Stimulated activated CD8-positive, alpha-beta memory T cell treated with anti-CD3 and anti-CD28 coated beads, Interleukin-4, amount 100 ng/mL, for 1 hour (primary cell): ENCODE measurements at places on chromosomes 11 and 22.
A peak's percentile ranks its signal among the peaks of the same experiment; 100 is the strongest.

DNA sequence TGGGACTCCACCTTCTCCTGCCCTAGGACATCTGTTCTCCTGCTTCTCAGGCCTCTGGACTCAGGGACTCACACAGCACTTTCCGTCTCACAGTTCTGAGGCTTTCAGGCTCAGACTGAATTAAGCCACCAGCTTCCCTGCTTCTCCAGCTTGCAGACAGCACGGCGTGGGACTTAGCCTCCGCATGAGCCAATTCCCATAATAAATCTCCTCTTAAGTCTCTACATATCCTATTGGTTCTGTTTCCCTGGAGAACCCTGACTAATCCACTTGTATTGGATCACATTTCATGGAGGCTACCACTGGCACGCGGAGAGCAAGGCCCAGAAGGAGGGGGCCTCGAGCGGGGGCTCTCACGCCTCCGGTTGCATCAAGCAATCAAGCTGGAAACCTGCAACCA lies 1313.6 kb downstream of the TBC1D22A start:
- DNase-seq = no peak

GRCh38 chr22:48477031-48477721 lies 1350.5 kb downstream of the BRD1 start:
- no peak for DNase-seq

DNA sequence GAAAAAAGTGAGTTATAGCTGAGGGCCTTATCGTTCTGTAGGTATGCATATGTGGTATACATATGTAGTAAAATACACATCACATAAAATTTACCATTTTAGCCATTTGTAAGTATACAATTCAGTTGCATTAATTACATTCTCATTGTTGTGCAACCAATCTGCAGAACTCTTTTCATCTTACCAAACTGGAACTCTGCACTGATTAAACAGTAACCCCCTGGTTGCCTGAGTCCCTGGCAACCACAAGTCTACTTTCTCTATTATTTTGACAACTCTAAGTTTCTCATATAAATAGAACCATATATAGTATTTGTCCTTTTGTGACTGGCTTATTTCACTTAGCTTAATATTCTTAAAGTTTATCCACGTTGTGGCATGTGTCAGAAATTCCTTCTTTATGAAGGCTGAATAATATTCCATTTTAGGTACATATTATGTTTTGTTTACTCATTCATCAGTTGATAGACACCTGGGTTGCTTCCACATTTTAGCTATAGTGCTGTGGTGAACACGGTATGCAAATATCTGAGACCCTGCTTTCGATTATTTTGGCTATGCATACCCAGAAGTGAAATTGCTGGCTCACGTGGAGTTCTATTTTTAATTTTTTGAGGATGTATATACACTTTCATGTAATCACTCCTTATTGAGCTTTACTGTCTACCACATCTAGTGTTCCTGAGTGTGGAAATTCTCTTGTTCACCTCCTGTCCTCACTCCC lies 1.6 kb upstream of the DDX10 start:
- no peak for DNase-seq

DNA sequence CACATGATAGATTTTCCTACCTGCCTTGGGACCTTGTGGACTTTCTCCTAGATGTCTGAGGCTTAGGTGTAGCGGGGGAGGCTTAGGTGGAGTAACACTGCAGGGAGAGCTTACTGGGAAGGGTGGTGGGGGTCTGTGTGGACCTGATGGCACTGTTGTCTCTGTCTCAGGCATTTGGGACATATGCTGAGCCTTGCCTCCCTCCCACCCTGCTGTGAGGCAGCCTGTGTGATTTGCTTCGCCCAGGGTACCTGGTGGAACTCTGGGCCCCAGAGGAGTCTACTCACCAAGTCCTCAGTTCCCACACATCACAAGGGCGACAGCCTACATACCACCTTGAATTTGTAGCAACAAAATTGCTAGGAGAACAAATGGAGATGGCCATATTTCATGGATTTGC lies 80.7 kb downstream of the CEP164 start:
- DNase-seq = no peak

DNA sequence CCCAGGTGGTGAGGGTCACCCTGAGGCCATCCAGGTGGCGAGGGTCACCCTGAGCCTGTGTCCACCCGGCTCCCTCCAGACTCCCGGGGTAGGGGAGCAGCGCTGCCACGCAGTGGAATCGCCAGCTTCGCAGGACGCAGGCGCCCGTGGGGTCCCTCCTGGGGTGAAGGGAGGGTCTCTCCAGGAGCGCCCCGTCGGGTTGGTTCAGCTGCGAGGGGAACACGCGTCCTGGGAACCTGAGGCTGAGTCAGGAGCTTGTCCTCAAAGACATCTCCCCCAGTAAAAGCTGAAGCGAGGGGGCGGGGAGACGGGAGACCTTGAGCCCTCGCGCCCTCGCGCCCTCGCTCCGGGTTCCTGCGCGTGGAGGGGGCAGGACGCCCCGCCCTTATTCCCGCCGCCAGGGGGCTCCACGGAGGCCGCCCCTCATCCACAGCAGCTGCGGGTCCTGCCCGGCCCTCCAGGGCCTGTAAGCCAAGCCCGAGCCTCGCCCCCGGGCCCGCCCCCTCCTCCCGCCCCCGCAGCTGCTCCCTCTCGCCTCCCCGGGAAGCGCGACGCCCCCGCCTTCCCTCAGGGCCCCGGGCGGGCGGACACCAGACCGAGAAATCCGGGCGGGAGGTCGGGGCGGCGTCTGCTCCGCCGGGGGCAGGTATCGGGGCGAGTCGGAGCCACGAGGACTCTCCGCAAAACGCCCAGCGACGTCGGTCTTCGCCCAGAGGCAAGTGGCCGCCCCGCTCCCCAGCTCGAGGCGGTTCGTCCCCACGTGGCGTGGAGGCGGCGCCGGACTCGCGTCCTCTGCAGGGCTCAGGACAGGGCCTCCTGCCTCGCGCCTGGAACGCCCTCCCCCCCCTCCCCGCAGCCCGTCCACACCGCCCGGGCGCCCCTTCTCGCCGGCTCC lies 22.8 kb downstream of the PIM3 start:
- DNase-seq = no peak

DNA sequence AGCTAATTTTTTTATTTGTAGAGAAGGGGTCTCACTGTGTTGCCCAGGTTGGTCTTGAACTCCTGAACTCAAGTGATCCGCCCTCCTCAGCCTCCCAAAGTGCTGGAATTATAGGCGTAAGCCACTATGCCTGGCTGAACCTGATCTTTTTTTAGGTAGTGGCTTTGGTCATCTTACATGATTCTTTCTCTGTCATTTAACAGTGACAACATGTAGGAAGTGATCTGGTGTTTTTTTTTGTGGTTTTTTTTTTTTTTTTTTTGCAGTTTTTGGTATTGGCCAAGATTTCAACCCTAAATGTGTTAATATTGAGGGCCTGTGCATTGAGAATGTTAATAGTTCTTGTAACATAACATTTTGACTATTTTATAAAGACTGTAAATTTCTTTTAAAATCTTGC lies 8.0 kb upstream of the FERMT3 start:
- DNase-seq = no peak

GRCh38 chr11:32116668-32117067 lies 25.8 kb downstream of the RCN1 start:
- no peak for DNase-seq

DNA sequence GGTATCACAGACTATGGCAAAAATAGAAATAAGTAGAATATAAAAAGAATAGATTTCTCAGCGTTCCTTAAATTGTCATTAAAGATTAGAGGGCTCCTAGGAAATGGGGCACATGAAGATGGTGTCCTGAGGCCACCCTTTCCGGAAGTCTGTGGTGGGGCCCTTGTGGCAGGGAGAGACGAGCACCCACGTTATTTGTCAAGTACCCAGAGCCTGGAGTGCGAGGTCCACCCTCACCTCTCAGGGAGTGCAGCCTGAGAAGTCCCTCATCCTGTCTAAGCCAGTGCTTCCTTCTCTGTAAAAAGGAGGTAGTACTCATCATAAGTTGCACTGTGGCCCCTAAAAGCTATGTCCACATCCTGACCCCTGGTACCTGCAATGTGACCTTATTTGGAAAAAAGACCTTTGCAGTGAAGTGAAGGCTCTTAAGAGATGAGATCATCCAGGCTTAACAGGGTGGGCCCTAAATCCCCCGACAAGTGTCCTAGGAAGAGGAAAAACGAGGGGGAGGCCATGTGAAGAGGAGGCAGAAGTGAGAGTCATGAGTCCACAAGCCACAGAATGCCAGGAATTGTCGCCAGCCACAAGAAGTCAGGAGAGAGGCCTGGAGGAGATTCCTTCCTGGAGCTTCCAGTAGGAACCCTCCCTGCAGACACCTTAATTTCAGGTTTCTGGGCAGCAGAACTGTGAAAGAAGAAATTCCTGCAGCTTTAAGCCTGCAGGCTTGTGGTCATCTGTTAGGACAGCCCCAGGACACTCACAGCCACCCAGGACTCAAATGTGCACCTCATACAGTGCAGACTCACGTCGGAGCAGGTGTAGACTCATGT lies 76.8 kb upstream of the CCND1 start:
- no peak for DNase-seq

DNA sequence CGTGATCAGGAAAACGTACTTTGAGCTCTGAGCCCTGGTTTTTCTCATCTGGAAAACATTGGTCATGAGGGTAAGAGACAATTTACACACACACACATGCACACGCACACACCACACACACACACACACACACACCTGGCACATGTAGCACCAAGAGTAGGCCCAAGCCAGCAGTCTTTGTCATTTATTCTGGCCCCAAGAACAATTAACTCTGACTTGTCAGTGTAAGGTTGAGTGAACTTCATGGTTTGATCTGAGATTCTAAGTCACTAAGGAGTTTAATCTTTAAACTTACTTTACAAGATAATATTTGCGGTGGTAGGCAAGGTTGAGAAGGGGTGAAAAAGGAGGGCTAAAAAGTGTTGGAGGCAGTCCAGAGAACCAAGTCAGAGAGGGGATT lies 44.1 kb downstream of the MMP20 start:
- DNase-seq = no peak

GRCh38 chr11:123284454-123284853 lies 89.4 kb upstream of the CLMP start:
- no peak for DNase-seq

DNA sequence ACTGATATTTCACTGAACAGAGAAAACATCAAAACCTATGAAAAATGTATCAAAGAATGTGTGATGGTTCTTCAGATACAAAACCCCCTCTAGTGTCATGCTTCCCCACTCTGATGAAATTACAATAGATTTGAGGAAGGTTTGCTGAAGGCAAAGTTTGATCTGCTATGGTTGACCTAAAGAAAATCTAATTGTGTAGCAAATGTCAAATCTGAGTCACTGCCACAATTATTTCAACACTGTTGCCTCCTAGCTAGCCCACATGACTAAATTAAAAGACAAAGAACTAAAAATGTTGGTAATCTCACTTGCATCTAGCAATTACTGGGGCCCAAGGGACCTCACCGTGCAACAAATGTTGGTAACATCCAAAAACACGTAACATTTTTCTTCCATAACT lies 728.0 kb downstream of the DLG2 start:
- DNase-seq = no peak

DNA sequence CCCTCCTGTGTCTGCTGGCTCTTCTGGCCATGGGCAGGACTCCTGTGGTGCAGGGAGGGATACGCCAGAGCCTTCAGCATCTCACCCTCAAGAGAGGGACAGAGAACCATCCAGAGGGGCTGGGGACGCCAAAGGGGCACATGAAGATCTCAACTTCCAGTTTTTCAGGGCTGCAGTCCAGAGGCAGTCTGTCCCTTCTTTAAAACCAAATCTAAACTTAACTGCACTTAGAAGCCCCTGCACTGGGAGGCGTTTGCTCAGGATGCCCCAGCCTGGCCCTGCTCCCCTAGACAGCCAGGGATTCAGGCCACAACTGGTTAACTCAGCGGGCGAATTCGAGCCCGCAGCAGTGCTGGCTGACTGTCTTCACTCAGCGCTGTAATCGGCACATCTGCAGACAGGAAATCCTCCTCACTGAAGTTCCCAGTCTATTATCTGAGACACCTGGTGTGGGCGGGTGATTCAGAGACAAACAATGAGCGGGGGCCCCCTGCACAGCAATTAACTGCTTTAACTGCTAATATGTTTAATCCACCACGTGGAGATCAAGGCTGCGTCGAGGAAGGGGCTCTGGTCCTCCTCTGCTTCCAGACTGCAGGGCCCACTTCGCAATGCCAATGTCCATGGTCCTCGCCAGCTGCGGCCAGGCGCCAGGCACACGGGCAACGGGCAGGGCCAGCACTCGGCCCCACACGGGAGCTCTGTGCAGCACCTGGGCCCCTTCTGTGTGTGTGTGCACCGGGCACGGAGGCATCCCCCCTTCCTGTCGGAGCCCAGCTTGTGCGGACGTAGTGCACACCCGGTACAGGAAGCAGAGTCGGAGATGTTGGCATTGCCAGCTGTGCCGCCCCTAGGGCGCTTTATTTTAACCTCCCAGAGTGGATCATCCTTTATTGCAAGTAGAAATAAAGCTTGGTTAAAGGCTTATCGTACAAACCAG lies 36.9 kb upstream of the GNB1L start:
- DNase-seq = peak; percentile 59

DNA sequence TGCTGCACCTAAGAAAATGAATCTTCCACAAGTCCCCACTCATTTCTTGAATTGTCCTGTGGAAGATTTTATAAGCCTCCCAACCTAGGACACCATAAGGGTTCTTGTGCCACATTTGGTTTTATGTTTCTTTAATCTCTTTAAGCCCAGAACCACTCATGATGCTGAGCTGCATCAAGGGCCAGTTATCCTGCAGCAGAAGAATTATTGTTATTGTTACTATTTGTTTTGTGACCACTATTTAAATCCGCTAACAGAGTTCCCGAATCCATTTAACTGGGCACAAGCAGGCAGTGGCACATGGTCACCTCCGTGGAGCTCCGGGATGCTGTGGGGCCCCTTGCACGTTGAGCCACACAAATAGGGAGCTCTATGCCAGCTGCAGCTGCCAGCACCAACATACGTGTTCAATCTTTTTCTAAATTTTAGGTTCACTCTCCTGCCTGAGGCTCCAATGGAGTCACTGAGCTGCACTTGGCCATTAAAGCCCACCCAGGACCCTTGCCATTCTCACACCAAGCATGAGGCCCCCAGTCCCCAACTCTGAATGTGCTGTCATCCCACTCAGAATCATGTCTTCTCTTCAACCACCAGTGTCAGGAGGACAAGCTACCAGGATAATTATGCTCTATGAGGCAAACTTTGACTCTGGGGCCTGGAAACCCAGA lies 60.6 kb downstream of the DGCR2 start:
- no peak for DNase-seq

GRCh38 chr22:26941896-26942636 lies 284.7 kb downstream of the MIAT start:
- no peak for DNase-seq

GRCh38 chr11:12274558-12275197 lies 102.7 kb upstream of the PARVA start:
- DNase-seq = no peak

- DNase-seq = no peak
Measured at GRCh38 chr11:69661413-69661715, 13.8 kb downstream of the LTO1 start.
